ENCODE measurements at places on chromosomes 3 and 15.

- DNase-seq: no peak
Measured at GRCh38 chr3:120559242-120560061, 36.7 kb upstream of the NDUFB4 start.

GRCh38 chr15:92981333-92981732 lies 81.2 kb downstream of the CHD2 start:
- no peak for DNase-seq

- DNase-seq: no peak
Measured at GRCh38 chr15:39192979-39193560, 387.8 kb upstream of the THBS1 start.

GRCh38 chr3:135325726-135326235 lies 530.7 kb downstream of the EPHB1 start:
- no peak for DNase-seq

DNA sequence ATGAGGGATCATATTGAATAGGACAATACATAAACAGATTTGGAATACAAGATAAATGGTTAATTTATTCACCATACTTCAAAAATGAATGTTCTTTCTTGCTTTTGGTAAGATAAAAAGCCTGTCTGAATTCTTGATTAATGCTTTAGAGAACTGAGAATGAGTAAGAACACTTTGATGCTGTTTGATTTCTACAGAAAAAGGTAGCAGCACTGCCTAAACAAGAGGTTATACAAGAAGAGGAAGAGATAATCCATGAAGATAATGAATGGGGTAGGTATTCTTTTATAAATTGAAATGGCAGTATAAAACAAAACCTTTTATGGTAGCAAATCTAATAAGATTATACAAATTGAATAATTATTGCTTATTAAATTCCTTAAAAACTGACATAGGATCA lies 15.3 kb downstream of the UBA5 start:
- DNase-seq: no peak

GRCh38 chr15:63458026-63458425 lies 46.4 kb upstream of the USP3 start:
- no peak for DNase-seq

DNA sequence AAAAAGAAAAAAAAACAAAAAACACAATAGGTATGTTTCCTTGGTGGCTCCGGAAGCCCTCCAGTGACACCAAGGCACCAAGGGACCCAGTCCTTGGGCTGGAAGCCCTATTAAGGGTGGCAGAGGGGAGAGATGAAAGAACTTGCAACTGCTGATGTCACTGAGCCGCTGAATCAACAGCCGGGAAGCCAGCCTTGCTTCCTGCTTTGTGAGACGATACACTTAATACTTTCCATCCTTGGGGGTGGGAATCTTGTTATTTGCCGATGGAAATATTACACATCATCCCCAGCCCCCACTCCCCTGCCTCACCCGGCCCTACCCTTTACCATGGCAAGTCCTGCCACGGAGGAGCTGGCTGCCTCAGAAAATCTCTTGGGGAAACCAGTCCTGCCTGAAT lies 5.6 kb upstream of the ISLR2 start:
- no peak for DNase-seq

- DNase-seq: no peak
Measured at GRCh38 chr15:87420017-87420416, 836.5 kb downstream of the NTRK3 start.

GRCh38 chr15:98874773-98875172 lies 132.8 kb downstream of the PGPEP1L start:
- DNase-seq: no peak

GRCh38 chr3:23811919-23812318 lies 6.2 kb downstream of the UBE2E1 start:
- no peak for DNase-seq

DNA sequence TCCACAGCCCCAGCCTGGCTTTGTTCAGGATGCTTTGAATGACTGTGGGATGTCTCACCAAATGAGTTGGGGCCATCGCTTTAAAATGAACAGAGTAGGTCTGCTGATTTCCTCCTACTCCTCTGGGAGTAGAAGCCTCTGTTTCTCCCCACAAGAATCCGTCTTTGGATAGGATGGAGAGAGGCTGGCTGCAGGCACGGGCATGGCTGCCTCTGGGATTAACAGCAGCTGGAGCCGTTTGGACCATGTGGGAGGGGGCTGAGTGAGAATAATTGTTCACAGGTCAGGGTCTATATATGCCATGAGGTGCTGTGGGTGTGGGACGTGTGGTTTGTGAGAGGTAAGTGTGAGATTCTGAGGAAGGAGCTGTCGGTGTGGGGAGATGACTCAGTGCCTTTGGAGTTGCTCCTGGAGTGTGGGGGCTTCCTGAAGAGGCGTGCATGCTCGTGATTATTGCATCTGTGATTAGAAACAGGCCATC lies 48.0 kb upstream of the APEH start:
- DNase-seq: no peak
